ENCODE measurements at places on chromosomes 16 and 17.

- no peak for DNase-seq
Measured at GRCh38 chr16:83338941-83339340, 468.8 kb upstream of the HSBP1 start.

- DNase-seq: no peak
Measured at GRCh38 chr16:62717026-62717425, 680.8 kb upstream of the CDH8 start.

DNA sequence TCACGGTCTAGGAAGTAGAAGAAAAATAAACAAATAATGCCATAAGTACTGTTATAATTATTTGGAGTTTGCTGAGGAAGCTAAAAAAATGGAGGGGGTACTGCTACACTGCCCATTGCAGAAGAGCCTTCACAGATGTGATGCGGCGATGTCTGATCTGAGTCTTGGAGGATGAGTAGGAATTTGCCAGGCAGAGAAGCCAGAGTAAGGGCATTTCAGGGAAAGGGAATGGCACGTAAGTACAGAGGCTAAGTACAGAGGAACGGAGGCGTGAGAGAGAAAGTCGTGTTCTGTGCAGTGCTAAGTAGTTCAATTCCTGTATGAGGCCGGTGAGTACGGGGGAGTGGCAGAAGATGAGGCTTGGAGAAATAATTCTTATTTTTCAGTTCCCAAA is 741 bp upstream of the GRB2 start:
- no peak for DNase-seq

- DNase-seq: no peak
Measured at GRCh38 chr16:24198807-24199533, 57.2 kb upstream of the CACNG3 start.

DNA sequence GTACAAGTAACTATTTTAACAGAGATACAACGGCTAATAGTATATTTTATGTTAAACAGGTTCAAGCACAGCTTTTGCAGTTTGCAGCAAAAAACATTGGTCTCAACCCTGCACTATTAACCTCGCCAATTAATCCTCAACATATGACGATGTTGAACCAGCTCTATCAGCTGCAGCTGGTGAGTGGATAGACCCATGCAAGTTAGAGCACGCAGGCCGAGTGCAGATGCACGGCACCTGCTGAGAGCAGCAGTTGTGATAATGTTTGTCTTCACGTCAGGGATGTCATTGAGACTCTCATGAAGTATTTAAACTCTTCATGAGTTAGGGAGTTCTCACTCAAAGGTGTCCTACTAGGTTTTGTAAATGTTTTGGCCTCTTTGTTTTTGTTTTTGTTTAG is 45.6 kb downstream of the TMC6 start:
- DNase-seq: no peak

- no peak for DNase-seq
Measured at GRCh38 chr17:17626151-17626805, 34.8 kb upstream of the PEMT start.

GRCh38 chr17:222172-222571 is 40.7 kb upstream of the DOC2B start:
- DNase-seq: no peak

GRCh38 chr16:35628976-35629375 is 2169.6 kb downstream of the TP53TG3F start:
- DNase-seq: no peak

- no peak for DNase-seq
Measured at GRCh38 chr17:14318109-14318917, 17.4 kb downstream of the HS3ST3B1 start.

DNA sequence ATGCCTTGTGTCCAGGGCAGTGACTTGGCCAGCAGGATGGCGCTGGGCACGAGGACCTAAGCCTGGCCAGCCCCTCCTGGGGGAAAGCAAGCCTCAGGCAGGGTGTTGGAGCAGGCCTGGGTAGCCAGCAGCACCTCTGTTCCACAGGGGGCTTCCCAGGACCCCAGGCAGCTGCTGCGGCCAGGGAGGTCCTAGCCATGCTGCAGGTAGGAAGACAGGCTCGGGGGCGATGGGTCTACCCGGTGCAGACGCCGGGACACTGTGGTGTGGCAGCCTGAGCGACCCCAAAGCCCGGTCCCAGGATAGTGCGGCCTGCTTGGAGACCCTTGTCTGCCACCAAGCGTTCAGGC is 22.4 kb upstream of the AATK start:
- DNase-seq: no peak

DNA sequence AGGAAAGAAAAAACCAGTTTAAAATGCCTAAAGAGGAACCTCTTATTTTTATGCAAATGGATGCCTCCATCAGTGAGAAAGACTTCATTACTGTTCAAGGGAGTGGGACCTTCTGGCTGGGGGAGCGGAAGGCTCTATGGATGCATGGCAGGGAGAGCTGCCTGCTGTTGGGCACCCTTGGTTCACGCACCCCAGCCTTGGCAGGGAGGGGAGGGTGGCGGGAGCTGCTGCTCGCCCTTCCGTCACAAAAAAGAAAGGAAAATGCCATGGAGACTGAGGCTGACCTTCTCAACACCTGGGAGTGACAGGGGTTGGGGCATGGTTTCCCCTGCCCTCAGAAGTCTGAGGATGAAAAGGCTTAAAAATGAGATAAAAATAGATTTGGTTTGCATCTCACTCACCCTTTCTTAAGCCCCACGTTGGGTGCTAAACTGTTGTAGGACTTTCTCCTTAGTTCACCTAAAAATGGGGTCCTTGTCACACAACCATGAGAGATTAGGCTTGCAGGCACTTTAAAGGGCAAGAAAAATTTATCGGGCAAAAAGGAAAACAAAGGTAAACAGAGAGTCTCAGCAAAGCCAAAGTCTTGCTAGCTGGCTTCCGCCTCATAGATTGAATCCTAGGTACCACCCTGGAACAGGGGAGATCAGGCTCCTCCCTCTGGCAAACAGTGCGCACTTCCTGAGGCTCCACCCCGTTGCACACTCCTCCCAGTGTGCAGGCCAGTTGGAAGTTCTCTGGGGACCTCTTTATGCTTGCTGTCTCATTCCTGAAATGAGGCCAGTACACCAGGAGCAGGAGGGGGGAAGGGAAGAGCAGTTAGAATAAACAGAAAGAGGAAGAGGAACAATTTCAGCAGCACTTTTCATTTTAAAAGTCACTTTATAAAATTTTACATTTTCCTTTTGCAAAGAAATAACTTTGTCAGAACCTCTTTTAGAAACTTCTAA is 31.6 kb downstream of the PHKB start:
- no peak for DNase-seq

DNA sequence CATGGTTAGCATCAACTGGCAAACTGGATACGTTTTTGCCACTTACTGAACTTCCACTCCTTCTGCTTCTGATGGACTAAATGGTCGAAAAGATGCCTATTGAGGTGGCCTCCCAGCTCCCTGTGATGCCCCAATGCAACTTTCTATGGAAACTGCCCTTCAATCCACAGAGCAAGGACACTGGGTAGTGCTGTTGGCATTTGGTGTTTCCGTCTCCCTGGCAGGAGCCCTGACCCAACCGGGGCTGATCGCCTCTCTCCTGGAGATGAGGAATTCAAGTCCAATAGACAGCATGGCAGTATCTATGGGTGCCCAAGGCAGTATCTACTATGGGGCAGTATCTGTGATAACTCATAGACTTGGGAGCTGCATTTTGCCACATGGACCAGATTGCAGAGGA is 116.3 kb upstream of the IRX3 start:
- no peak for DNase-seq

DNA sequence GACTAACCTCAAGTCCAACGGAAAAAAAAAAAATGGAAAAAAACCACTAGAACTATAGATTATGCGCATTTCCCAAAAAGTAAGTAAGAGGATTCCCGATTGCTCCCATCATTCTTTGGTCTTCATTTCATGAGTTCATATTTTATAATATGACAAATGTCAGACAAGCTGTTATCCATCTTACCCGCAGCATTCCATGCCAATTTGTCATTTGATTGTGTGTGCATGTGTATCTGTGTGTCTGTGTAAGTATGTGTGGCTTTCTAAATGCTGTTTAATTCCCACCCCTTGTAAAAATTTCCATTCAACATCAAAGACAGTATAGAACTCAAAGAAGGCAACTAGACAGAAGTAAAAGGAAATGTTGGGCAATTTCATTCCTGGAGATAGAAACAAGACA is 434.1 kb downstream of the CDH11 start:
- no peak for DNase-seq

DNA sequence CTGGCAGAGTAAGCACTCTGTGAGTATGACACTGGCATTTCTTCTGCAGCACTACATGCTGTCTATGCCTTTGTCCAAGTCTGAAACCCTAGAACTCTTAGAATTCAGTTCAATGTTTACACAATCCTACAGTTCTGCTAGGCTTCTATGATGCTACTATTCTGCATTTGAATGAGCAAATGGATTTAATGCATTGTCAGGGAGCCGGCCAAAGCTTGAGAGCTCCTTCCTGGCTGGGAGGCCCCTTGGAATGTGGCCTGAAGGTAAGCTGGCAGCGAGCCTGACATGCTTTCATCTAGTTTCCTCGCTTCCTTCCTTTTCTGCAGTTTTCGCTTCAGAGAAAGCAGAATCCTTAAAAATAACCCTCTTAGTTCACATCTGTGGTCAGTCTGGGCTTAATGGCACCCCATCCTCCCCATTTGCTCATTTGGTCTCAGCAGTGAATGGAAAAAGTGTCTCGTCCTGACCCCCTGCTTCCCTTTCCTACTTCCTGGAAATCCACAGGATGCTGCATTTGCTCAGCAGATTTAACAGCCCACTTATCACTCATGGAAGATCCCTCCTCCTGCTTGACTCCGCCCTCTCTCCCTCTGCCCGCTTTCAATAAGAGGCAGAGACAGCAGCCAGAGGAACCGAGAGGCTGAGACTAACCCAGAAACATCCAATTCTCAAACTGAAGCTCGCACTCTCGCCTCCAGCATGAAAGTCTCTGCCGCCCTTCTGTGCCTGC is at the start of gene CCL2:
CCL2 (plus strand) TSS at position 635 of the 730 bp plus-strand sequence; CDS start at position 700, 65 bp downstream.
- no peak for DNase-seq

DNA sequence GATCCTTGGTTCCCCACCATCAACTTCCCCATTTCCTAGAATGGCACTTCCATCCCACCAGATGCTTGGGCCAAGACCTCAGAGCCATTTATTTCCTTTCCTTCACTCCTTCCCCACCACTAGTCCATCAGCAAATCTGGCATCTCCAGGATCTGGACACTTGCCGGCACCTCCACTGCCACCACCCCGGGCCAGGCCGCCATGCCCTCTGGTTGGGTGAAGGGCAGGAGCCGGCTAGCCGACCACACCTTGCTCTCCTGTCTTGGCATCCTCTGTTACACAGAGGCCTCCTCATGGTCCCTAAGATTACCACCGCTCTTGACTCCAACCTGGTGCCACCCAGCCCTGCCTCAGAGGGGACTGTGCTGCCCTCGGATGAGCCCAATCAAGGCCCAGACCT is 104.5 kb downstream of the RMI2 start:
- no peak for DNase-seq

DNA sequence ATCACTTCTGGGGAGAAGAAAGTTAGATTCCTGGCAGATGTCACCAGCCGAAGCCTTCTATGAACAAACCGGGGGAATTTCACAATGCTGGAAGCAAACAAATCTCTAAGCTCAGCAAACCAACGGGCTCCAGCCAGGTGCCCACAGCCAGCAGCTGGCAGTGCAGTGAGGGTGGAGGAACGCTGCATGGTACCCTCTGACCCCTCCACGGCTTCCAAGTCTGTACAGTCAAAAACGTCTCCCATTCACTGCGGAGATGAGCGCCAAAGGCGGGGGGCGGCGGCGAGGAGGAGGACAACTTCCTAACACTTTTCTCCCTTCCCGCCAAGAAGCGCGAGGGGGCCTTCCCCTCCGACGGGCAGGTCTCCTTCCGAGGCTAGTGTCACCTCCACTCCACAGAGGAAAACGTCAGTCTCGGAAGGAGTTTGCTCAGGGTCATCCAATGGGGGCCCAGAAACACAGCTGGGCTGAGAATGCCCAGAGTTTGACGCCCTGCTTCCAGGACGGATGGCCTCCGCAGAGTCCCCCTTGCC is 924 bp downstream of the ZNF598 start:
- no peak for DNase-seq
